ENCODE measurements at places on chromosomes 1 and 21.
A peak's percentile ranks its signal among the peaks of the same experiment; 100 is the strongest.

GRCh38 chr1:63368131-63368530 is 704 bp downstream of the ALG6 start:
- peaks cover 6% of the 10 kb centered on the region for H3K27me3 ChIP-seq
- DNase-seq: no peak
- H3K27ac ChIP-seq: peak overlapping the region; percentile 66
- peak overlapping the region; percentile 89 for H3K4me3 ChIP-seq

DNA sequence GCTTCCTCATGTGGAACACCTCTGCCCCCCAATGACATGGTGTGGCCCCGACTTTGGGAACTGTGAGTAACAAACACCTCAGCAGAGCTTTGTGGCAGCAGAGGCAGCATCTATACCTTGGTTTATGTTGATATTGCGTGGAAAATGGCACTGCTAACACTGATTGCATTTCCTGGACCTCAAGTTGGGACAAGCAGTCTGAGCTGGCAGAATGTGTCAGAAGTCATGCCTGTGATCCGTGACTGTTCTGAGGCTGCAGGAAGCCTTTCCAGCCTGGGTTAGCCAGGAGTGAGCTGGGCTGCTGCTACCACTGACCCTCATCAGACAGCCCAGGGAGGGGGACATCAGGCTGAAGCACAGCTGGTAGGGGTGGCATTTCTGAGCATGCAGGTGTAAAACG is 268.5 kb downstream of the KCNJ6 start:
- no peak for DNase-seq
- H3K27ac ChIP-seq: no peak overlapping the region
- H3K4me1 ChIP-seq: no peaks in the 10 kb centered on the region
- H3K4me3 ChIP-seq: no peak overlapping the region
- H3K36me3 ChIP-seq: no peaks in the 10 kb centered on the region
- H3K27me3 ChIP-seq: no peaks in the 10 kb centered on the region

DNA sequence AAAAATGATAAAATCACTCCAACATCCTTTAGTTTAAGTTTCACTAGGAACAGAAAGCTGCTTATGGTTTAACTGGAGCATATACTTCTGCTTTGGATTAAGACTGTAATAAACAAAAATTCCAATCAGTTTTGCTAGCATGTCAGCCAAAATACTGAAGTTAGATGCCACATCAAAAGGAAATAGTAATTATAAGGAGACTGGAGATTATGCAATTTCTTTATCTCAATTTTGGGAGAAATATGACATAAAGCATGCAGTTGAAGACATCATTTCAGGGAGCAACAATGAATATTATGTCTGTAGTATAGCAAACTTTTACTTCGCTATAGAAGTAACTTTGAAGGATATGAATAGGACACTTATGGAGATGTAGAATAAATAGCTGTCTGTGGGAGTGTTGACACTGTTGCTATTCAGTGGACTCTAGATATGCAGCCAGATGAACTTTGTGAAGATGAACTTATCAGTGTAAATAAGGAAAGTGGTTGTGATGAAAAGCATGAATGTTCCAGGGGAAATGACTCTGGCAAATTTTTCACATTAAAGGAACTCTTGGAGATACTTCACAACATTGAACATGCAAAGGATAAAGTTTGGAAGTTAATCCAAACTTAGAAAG is 107.8 kb downstream of the RABGAP1L start:
- DNase-seq: no peak
- H3K36me3 ChIP-seq: no peaks in the 10 kb centered on the region
- no peaks in the 10 kb centered on the region for H3K4me1 ChIP-seq
- no peak overlapping the region for H3K27ac ChIP-seq

GRCh38 chr1:31390071-31390470 is 17.2 kb upstream of the FABP3 start:
- H3K27ac ChIP-seq: no peak overlapping the region
- no peaks in the 10 kb centered on the region for H3K36me3 ChIP-seq
- H3K27me3 ChIP-seq: peaks cover 27% of the 10 kb centered on the region
- no peak overlapping the region for H3K4me3 ChIP-seq
- no peak for DNase-seq

DNA sequence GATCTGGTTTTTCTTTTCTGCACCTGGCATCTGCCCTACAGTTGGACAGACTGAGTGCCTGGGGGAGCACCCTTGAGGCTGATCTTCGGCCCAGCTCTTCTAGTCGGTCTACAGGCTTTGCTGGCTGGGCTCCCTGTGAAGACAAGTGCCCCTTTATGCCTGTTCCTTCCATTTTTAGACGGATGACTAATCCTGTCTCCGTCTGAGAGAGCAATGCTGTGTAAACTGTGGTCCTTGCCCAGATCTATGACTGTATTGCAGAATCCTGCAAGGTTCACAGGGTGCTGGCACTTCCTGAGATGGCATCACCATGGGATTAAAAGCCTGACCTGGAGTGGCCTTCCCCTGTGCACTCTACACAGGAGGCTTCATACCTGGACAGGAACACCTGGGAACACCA is 47.6 kb upstream of the SAMD13 start:
- no peak overlapping the region for H3K4me3 ChIP-seq
- no peaks in the 10 kb centered on the region for H3K36me3 ChIP-seq
- peaks cover 4% of the 10 kb centered on the region for H3K27me3 ChIP-seq
- H3K4me1 ChIP-seq: no peaks in the 10 kb centered on the region

DNA sequence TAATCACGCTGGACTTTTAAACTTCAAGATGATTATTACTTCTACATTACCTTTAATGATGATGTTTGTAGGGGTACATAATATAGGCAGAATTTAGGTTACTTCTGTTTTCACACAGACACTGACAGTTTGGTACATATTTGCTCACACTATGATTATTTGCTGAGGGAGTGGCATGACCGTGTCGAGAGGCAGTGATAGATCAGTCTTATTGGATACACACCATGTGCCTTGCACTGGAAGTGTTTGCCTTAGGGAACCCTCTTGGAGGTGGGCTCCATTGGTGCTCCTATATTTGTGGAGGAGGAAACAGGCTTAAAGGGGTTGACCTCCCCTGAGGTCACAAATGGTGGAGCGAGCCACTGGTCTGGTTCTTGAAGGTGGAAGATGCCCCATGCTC is 132.1 kb downstream of the PRDM2 start:
- no peak overlapping the region for H3K27ac ChIP-seq
- no peaks in the 10 kb centered on the region for H3K4me1 ChIP-seq
- no peaks in the 10 kb centered on the region for H3K36me3 ChIP-seq
- H3K27me3 ChIP-seq: peaks cover 11% of the 10 kb centered on the region
- DNase-seq: no peak

- H3K27ac ChIP-seq: no peak overlapping the region
- no peak for DNase-seq
- H3K4me1 ChIP-seq: peaks cover 14% of the 10 kb centered on the region
- H3K27me3 ChIP-seq: peaks cover 15% of the 10 kb centered on the region
- no peaks in the 10 kb centered on the region for H3K36me3 ChIP-seq
- H3K4me3 ChIP-seq: no peak overlapping the region
Observed at GRCh38 chr1:12052997-12053686, 10.0 kb upstream of the TNFRSF8 start.

DNA sequence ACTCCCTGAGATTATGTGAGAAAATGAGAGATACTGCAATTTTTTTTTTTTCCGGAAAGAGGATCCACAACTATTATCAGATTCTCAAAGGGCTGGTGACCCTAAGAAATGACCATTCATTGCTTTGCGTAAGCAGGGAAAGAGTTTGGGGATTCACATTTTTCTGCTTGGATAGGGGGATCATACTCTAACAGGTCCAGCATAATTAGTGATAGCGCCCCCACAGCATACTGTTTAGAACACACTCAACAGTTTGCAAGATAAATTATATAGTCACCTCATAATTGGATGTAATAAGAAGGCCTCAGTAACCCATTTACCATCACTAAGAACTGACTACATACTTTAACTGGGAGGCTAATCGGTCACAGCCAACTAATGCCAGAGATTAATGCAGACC is 1.9 kb downstream of the CCT3 start:
- peak overlapping the region; percentile 64 for H3K27ac ChIP-seq
- peaks cover 36% of the 10 kb centered on the region for H3K36me3 ChIP-seq
- peak overlapping the region; percentile 92 for H3K4me3 ChIP-seq
- no peaks in the 10 kb centered on the region for H3K27me3 ChIP-seq

GRCh38 chr1:2834146-2834475 is 32.6 kb upstream of the TTC34 start:
- H3K4me3 ChIP-seq: no peak overlapping the region
- no peaks in the 10 kb centered on the region for H3K4me1 ChIP-seq
- H3K27me3 ChIP-seq: no peaks in the 10 kb centered on the region
- H3K27ac ChIP-seq: no peak overlapping the region
- no peaks in the 10 kb centered on the region for H3K36me3 ChIP-seq
- no peak for DNase-seq

- H3K4me3 ChIP-seq: no peak overlapping the region
- H3K27ac ChIP-seq: no peak overlapping the region
- H3K27me3 ChIP-seq: no peaks in the 10 kb centered on the region
- DNase-seq: no peak
- peaks cover 44% of the 10 kb centered on the region for H3K36me3 ChIP-seq
Observed at GRCh38 chr1:211343607-211344006, 17.0 kb downstream of the TRAF5 start.

DNA sequence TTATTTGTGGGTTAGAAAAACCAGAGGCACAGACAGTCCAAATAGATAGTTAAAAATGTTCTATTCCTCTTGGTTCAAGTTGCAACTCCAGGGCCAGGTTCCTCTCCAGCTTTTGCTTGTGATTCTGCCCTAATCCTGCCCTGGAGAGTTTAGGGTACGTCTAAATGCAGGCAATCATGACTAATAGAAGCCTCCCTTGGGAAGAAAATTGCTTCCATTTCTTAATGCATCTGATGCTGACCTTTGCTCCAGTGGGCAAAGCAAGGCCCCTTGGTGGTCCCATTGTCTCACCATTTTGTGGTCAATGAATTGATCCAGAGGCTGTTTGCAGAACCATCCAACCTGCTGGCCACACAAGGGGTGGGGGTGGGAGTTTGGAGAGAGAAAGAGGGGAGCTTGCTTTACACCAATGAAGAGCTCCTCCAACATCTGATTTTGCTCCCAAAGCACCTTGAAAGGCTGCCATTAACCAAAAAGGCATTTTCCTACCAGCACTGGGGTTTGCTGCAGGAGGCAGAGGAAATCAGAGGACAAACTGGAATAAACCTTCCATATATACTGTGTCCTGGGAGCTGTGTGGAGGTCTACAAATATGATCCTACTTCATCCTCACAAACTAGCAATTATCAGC is 31.3 kb downstream of the C8B start:
- H3K27me3 ChIP-seq: no peaks in the 10 kb centered on the region
- H3K4me1 ChIP-seq: no peaks in the 10 kb centered on the region
- H3K36me3 ChIP-seq: no peaks in the 10 kb centered on the region
- DNase-seq: no peak
- no peak overlapping the region for H3K4me3 ChIP-seq

- H3K4me3 ChIP-seq: peak overlapping the region; percentile 60
- no peaks in the 10 kb centered on the region for H3K36me3 ChIP-seq
- no peak overlapping the region for H3K27ac ChIP-seq
- DNase-seq: peak; percentile 70
- H3K4me1 ChIP-seq: peaks cover 4% of the 10 kb centered on the region
Observed at GRCh38 chr1:112501810-112502641, 6.7 kb upstream of the WNT2B start.

DNA sequence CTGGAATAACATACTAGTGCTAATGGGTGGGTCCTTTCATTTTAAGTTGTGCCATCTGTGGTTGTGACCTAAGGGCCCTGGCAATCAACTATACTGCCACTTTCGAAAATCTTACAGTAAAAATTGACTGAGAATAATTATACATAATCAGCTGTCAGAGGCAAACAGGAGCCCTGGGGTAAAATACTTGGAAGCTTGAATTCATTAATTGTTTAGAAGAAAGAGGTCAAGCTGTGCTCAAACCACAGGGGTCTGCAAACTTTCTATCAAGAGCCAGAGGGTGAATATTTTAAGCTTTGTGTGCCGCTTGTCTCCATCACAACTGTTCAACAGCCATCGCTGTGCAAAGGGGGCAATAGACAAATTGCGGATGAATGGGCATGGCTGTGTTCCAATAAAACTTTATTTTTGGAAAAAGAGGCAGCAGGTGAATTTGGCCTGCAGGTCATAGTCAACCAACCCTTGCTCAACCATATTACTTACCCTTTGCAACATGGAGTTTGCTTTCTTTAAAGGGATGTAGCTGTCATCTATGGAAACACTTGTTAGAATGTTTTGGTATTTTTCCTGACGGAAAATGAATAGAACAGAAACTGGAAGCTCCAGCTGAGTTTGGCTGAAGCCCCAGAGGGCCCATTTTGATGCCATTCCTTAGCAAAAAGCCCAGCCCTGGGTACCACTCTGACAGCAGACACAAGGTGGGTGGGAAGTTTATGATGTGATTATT is 35.7 kb upstream of the USP1 start:
- DNase-seq: no peak
- H3K4me3 ChIP-seq: no peak overlapping the region
- no peak overlapping the region for H3K27ac ChIP-seq
- H3K36me3 ChIP-seq: no peaks in the 10 kb centered on the region
- H3K27me3 ChIP-seq: peaks cover 3% of the 10 kb centered on the region

DNA sequence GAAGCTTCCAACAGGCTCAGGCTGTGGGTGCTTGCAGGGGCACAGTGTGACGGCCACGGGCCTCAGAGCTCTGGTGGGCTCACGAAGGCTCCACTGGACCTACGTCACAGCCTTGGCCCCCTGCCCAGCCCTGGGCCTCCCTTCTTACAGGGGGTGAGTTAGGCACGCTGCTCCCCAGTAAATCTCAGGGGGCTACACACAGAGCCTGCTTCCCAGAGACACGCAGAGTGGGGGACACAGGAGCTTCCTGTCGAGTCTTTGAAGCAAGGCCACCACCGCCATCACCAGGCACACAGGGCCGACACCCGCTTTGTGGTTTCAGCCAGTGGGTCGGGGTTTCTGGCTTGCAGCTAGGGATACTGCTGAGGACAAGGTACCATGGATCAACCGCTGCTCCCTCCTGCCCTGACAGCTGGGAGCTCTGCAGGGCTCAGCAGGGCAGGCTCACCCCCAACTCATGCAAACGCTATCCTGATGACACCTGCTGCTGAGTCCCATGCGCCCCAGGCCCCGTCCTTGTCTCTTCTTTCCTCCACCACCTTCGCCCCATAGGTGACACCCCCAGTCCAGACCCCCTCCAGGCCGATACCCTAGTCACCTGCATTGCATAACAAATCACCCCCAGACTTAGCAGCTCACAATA is 5.5 kb upstream of the CFAP410 start:
- H3K36me3 ChIP-seq: no peaks in the 10 kb centered on the region
- no peak overlapping the region for H3K27ac ChIP-seq
- no peak overlapping the region for H3K4me3 ChIP-seq
- H3K4me1 ChIP-seq: peaks cover 14% of the 10 kb centered on the region

DNA sequence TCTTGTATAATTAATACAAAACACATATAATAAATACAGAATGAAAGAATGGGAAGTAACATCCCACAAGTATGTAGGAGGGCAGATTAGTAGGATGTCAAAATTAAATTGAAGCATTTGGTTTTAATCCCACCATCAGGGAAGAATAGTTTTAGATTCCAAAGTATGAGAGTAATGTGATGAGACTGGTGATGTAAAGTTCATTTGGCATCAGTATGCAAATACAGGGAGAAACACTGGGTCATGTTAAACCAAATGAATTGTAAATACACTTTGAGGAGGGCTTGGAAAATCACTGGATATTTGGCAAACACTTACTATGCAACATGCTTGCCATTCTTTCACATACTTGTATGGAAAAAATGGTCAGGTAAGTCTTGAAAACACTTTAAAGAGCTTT is 358.8 kb downstream of the DPYD start:
- no peaks in the 10 kb centered on the region for H3K4me1 ChIP-seq
- H3K4me3 ChIP-seq: no peak overlapping the region
- H3K27me3 ChIP-seq: no peaks in the 10 kb centered on the region
- H3K27ac ChIP-seq: no peak overlapping the region
- no peak for DNase-seq

- H3K27me3 ChIP-seq: peaks cover 18% of the 10 kb centered on the region
- peaks cover 41% of the 10 kb centered on the region for H3K4me1 ChIP-seq
- DNase-seq: no peak
- peak overlapping the region; percentile 72 for H3K4me3 ChIP-seq
Observed at GRCh38 chr1:169894424-169895145, 889 bp upstream of the SCYL3 start.

All from activated naive CD4-positive, alpha-beta T cell treated with anti-CD3 and anti-CD28 coated beads, Interleukin-2, amount 10 ng/mL, durations not matched to agents 7 days and 5 days (primary cell).